ENCODE measurements at places on chromosomes 6 and 20.

DNA sequence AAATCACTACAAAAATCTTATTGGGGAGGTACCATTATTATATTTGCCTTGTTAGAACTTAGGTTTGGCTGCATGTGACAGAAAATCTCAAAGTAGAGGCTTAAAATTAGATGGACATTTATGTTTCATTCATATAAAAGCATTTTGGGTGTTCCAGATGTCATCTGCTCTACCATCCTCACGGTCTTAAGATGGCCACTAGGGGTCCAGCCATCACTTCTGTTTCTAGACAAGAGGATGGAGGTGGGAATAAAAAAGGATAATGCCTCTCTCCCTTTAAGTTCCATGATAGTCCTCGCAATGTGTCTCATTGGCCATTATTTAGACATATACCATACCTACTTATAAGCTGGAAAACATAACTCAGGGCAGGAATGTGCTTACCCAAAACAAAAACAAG is 929.5 kb downstream of the KIF16B start:
- DNase-seq = no peak

DNA sequence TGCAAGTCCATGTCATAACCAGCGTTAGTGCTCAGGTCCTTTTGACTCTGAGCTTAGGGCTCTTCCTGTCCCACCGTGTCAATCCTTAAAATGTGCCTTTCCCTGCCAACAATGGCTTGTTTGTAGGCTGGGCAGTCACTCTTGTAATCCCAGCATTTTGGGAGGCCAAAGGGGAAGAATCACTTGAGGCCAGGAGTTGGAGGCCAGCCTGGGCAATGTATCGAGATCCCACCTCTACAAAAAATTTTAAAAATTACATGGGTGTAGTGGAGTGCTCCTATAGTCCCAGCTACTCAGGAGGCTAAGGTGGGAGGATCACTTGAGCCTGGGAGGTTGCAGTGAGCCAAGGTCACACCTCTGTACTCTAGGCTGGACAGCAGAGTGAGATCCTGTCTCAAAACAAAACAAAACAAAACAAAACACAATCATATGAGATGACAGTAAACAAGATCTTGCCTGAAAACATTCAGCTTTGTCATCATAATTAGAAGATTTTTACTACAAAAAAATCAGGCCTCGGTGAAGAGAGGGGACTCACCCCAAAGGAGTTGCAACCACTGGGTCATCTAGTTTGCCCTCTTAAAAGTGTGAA is 52.5 kb upstream of the SLC32A1 start:
- DNase-seq = no peak

DNA sequence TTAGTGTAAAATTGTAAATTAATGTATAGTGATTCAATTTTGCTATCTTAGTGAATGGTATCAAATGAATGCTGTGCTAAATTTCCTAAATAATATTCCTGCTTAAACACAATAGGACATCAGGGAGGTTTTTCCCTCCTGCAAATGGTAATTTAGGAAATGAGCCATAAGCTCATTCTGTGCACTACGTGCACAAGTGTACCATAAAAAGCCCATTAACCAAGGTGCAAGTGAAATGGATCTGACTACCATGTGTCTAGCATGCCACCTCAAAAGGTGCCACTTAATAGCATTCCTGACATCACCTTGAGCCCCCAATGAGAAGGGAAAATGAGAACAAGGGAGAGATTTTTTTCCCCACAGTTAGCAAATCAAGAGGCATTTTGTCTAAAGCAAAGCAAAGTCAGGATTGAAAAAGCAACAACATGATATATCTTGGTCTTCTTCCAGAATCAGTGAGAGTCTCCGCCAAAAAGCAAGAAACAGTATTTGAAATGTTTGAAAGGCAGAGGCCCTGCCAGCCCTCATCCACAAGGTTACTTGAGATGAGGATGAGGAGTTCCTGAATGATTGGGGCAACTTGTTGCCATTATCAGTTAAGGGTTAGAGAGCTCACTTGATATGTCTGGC is 334.2 kb upstream of the RSPO3 start:
- DNase-seq = no peak

DNA sequence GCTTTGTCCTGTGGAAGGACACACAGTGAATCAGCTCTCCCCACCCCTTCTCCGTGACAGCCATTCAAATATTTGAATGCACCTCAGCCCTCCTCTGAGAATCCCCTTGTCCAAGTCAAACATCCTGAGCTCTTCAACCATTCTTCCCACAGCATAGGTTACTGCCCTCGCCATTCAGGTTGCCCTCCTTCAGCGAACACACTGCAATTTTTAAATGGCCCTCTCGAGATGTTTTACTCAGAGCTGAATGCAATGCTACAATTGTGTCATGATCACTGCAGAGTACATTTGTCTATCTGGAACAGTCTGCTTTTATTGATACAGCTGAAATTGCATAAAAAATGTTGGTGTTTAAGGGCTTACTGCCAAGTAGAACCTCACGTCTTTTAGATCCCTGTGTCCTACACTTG is 48.9 kb downstream of the SLC2A12 start:
- no peak for DNase-seq

- DNase-seq = no peak
Measured at GRCh38 chr6:158810155-158811095, 8.7 kb downstream of the EZR start.

DNA sequence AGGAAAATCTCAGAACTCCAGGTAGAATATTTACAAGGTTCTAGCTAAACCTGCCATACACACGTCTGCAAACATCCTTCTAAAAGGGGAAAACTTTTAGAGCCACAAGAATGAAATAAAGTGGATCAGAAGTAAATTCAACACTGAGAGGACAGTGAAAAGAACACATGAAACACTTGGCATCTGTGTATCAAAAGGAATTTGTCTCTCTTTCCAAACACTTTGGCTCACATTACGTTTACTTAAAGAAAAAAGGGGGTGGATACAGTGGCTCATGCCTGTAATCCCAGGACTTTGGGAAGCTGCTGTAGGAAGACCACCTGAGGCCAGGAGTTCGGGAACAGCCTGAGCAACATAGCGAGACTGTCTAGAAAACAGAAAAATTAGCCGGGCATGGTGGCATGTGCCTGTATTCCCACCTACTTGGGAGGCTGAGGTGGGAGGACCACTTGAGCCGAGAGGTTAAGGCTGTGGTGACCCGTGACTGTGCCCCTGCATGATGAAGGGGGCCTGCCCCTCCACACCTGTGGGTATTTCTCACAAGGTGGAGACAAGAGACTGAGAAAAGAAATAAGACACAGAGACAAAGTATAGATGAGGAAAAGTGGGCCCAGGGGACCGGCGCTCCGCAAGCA is 35.4 kb downstream of the NINL start:
- DNase-seq = peak; percentile 32

- DNase-seq = no peak
Measured at GRCh38 chr6:107668743-107669474, 155.2 kb downstream of the SCML4 start.

DNA sequence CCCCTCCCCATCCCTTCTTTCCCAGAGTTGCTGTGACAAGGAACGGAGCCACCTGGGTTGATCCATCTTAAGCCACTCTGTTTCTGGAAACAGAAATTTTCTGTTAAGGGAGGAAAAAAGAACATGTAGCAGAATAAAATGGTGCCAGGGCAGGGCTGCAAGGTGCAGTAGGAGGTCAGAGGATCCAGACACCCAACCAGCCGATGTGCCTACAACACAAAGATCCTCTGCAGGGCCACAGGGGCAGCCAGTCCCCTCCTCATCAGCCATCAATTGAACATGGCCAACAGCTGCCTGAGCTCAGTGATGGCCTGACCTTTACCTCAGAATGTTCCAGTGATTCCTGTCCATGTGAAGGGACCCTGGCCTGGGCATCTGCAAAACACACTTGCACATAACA is 11.9 kb downstream of the MDFI start:
- DNase-seq = no peak

- DNase-seq = peak; percentile 96
Measured at GRCh38 chr6:3230900-3231246, 3.4 kb upstream of the TUBB2B start.

DNA sequence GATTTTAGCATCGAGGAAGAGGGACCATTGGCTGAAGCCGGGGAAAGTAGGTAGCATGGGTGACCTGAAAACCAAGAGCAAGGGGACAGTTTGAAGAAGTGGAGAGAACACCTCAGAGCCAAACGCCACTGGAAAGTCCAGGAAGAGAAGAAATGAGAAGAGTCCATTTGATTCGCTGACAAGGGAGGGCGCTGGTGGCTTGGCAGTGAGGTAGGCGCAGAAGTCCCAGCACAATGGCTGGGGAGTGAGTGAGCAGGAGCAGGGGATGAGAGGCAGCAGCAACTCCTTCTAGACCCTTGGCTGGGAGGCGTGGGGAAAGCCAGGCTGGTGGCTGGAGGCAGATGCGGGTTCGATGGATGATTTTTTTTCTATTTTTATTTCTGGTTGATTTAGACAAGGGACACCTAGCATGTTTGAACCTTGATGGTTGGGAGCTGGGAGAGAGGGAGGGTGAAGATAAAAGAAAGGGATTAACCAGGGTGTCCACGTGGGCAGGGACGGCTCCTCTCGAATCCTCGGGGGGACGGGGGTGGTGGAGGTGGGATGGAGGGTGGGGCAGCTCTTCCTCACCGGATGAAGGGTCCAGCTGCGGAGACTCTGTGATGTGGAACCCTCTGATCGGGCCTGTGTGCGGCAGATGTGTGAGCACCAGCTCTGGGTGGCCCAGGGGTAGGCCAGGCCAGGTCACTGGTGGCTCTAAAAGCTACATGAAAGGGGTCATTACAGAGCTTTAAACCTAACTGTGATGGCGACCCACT is 164.2 kb downstream of the NFATC2 start:
- no peak for DNase-seq

- no peak for DNase-seq
Measured at GRCh38 chr6:128057541-128057940, 156.7 kb upstream of the THEMIS start.

GRCh38 chr20:2149507-2149906 is 47.9 kb downstream of the STK35 start:
- no peak for DNase-seq

DNA sequence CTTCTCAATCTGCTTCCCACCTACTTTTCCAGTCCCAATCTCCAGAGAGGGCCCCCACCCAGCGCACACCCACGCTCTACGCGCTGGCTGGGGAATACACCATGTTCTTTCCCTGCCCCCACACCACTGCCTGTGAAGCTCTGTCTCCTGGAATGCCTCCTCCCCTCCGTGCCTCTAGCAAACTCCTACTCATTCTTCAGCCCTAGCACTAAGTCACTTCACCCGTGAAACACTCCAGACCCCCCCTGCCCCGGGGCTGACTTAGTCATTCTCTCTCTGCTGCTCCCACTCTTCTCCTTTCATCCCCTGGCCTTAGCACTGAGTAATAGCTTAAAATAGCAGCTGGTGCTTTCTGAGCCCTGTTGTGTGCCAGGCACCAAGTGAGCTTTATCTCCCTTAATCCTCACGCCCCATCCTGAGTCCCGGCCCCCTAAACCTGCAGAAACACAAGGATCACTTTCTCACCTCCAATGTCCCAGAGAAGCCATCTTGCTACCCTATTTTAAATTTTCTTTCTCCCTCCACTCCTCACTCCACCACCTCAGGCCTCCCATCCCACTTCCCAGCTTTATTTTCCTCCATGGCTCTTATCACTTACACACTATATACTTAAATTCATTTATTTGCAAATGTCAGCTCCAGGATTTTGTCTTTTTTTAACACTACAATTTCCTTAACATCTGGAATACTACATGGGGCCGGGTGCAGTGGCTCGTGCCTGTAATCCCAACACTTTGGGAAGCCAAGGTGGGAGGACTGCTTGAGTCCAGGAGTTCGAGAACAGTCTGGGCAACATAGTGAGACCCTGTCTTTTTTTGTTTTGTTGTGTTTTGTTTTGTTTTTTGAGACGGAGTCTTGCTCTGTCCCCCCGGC is 6.3 kb upstream of the PARD6B start:
- DNase-seq = peak; percentile 71

DNA sequence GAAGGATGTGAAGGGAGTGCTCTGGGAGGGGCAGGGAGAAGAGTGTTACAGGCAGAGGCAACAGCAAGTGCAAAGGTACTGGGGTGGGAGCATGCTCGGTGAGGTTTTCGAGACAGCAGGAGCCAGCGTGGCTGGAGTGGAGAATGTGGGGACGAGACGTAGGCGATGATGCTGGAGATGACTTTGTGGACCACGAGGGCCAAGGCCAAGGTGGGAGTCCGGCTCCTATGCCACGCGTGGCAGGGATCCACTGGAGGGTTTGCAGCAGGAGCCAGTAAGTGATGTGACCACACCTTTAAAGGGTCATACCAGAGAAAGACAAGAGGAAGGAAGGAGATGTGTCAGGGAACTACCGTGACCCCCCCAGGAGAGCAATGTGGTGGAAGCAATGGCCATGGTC is 7.3 kb downstream of the PTGIS start:
- no peak for DNase-seq

DNA sequence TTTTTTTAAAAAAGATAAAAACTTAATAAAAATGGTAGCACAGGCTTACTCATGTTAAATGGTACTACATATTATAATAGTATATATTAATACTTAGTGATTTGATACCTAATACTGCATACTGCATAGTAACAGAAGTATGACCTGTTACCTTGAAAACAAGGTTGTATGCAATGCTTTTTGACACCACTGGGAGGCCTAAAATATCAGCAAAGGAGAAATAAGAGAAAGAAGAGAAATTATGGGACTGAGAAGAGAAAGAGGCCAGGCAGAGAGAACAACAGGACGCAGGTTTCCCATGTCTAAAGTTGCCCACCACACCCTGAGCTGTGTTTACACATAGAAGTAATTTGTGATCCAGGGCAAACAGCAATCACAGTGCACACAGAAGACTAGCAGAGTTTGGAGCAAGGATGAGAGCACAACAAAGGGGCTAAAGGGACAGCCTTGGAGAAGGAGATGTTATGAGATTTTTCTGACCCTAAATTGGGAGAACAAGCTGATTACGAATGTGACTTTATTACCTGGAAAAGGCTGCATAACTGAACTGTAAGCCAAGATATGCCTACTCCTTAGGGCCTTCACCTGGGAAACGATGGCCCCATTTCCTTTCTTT is 73.2 kb downstream of the ROS1 start:
- no peak for DNase-seq

DNA sequence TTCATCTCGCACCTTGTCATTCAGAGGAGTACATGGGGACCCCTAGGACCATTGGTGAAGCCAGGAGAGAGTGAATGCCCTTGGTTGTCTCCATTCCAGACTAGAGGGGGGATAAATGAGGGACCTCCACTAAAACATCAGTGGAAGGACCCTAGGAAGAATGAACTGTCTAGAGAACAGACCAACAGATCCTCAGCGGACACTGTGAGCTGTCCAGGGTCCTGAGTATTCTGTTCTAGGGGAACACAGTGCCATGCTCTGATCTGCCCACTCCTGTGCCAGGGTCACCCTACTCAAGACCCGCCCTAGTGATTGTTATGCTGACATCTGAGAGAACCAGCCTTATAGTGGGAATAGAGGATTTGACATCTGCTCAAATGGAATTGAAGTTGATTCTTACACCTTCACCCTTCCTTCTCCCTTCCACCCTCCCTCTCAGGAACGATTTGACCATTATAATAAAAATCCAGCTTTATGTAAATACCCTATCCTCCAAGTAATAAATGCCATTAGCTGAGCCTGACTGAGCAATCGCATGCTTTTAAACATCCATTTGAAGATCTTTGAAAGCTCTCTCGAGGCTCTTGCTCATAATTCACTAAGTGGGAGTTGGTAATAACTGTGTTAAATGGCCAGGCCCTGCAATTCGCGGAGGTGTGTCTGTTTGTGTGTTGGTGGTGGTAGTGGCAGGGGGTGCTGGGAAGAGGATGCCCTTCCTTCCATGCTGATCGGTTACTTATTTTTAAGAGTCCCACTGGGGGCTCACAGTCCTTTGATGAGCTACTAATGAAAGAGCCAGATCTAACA is 43.6 kb upstream of the SLC32A1 start:
- peak; percentile 84 for DNase-seq

GRCh38 chr20:3082955-3083952 is 1.3 kb downstream of the AVP start:
- peak; percentile 40 for DNase-seq

- peak; percentile 77 for DNase-seq
Measured at GRCh38 chr6:39934131-39934757, at the start of gene MOCS1. Gene MOCS1, minus strand, starts transcription at chr6:39934462. Its CDS starts 45 bp downstream, at chr6:39934417.

Measured in eye (tissue), 1 donor.